ENCODE measurements at places on chromosomes 1 and 21.

DNA sequence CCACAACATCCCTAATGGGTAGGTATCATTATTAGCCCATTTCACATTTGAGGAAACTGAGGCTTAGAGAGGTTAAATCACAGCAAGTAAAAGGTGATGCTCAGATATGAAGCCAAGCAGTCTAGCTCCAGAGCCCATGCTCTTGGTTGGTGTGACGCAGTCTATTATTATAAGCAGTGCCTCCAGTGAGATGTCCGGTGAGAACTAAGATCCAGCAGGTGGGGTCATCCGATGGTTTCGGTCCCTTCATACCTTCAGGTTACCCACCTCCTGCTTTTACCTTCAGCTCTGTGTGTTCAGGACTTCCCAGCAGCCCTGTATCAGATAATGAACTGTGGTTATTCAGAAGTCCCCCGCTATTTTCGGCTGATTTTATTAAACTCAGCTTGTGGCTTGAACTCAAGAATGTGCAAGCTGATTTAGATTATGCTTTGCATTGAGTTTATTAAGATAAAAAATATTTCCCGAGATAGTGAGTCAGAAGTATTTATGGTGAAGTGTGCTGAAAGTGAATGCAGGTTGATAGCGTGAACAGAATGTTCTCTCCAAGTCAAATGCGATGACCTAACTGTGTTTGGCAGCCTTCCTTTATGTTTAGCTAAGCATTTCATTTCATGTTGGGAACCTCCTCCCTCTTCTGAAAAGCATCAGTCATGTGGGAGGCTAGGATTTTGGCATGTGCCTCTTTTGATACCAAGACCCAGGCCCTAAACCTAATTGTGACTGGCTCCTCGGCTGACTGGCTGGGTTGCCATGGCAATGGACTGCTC lies 160.9 kb upstream of the UBE2U start:
- peak; percentile 44 for DNase-seq

DNA sequence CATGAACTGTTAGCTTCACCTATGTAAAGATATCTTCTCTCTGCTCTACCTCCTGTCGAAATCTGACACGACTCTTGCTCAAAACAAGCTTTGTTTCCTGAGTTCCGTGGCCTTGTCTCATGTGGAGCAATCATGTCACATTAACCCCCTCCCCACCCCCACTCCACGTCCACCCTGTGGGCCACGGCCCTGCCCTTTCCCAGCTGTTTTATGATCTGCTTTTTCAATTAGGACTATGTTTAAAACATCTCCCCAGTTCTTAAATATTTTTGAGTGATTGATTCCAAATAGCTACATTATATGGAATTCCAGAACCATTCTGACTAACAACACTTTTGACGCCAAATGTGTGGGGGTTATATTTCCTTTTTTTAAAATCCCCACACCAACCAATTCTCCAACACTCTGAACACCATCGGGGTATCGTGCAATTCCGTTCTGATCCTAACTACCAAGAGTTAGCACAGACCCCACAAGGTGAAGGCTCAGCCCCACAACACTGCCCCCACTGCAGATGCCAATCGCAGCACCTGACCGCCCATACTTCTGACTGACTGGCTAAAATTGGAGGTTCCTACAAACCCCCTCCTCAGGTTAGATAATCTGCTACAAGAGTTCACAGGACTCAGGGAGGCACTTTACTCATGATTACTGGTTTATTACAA lies 12.7 kb upstream of the S100A8 start:
- DNase-seq = no peak

GRCh38 chr1:13951793-13952751 lies 252.1 kb downstream of the PRDM2 start:
- DNase-seq = no peak

GRCh38 chr1:50779801-50780200 lies 180.3 kb downstream of the FAF1 start:
- DNase-seq = no peak

GRCh38 chr1:22105611-22106207 lies 37.2 kb downstream of the WNT4 start:
- DNase-seq = peak; percentile 53

GRCh38 chr1:150548632-150549495 lies at the start of gene ADAMTSL4:
TSS of gene ADAMTSL4 (plus strand) at chr1:150549408. CDS start at chr1:150552289, 2,881 bp downstream.
- peak; percentile 90 for DNase-seq

DNA sequence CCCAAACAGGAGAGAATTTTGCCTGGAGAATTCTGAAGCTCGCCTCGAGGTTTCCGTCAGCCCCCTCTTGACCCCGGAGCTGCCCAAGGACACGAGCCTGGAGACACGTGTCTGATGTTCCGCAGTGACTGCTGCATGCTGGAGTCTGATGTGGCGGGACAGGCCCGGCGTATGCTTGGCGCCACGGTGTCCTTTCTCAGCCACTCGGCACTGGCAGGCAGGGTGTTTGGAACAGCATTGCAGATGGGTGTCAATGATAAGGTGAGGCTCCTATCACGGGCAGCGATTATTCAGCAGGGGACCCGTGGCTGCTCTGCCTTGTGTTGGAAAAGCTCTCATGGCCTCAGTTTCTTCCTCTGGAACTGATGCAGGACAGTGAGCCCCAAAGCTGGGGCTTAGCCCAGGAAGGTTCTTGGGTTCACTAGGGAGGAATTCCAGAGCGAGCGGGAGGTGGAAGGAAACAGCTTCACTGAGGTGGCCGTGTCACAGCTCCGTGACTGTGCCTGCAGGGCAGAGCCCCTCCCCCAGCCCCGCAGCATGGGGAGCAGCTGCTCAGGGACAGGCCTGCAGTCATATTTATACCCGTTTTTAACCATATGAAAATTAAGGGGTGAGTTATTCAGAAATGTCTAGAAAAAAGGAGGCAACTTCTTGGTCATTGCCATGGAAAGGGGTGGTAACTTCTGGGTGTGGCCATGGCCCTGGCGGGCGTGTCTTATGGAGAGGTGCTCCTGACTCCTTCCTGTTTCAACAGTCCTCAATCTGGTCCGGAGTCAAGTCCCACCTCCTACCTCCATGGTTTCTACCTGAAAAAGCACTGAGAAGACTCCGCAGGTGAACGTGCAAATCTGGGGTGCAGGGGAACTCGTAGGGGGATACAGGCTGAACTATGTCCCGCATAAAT lies 123.4 kb downstream of the SIK1 start:
- DNase-seq = no peak

GRCh38 chr1:224735159-224735558 lies 119.0 kb downstream of the CNIH3 start:
- no peak for DNase-seq

- DNase-seq = no peak
Measured at GRCh38 chr1:230641346-230641745, 935 bp upstream of the COG2 start.

DNA sequence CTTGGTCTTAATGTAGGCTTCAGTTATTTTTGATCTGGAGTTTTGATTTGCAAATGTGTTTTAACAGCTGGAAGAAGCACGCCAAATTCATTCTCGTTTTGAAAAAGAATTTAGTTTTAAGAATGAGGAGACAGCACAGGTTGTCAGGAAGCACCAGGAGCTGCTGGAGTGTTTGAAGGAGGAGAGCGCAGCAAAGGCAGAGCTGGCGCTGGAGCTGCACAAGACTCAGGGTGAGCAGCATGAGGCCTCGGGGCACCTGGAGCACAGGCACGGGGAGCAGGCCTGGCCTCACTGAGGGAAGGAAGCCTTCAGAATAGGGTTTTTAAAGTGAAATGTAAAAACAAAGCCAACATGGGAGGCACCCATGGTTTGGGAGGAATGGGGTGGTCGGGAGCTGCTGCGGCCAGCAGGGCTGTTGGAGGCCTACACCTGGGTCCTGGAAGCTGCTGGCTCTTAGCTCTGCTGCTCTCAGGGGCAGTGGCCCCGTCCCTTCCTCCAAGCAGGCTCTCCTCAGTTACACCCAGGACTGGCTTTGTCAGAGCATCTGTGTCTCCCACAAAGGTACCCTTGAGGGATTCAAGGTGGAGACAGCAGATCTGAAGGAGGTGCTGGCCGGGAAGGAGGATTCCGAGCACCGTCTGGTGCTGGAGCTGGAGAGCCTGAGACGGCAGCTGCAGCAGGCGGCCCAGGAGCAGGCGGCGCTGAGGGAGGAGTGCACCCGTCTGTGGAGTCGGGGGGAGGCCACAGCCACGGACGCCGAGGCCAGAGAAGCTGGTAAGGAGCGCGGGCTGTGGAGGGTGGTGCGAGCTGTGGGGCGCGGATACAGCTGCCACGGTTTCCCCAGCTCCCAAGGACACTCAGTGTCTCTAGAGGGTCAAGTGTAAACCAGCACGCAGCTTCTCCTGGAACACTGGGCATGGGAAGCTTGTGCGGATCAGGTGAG lies 66.9 kb downstream of the PCNT start:
- DNase-seq = no peak

All from retina (tissue), 1 donor.